ENCODE measurements at places on chromosomes 2 and 18.

DNA sequence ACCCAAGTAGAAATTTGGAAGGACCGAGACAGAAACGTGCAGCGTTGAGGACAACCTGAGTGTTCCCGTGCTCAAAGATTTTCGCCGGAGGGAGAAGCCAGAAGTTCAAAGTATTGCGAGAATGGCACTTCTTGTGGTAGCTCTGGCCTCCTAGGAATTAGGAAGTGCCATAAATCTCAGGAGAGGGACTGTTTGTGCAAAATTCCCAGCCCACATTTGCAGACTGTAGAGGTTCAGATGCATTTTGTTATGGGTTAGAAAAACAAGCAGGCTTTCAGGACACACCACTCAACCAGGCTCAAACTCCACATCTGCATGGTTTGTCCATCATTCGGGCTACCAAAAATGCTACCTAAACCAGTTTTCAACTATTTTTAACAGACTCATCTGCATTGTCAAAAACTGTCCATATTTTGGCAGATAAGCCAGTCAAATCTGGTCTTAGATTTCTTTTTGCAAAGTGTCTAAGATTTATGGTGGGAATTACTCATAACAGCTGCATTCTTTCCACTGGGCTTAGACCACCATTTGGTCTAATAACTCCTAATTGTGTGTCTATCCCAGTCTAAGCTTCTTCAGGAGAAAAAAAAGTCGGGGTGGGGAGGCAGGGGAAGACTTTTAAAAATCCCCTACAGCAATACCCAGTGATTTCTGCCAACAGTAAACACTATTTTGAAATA, 422.9 kb downstream of the ARHGAP15 start:
- no peak for DNase-seq

DNA sequence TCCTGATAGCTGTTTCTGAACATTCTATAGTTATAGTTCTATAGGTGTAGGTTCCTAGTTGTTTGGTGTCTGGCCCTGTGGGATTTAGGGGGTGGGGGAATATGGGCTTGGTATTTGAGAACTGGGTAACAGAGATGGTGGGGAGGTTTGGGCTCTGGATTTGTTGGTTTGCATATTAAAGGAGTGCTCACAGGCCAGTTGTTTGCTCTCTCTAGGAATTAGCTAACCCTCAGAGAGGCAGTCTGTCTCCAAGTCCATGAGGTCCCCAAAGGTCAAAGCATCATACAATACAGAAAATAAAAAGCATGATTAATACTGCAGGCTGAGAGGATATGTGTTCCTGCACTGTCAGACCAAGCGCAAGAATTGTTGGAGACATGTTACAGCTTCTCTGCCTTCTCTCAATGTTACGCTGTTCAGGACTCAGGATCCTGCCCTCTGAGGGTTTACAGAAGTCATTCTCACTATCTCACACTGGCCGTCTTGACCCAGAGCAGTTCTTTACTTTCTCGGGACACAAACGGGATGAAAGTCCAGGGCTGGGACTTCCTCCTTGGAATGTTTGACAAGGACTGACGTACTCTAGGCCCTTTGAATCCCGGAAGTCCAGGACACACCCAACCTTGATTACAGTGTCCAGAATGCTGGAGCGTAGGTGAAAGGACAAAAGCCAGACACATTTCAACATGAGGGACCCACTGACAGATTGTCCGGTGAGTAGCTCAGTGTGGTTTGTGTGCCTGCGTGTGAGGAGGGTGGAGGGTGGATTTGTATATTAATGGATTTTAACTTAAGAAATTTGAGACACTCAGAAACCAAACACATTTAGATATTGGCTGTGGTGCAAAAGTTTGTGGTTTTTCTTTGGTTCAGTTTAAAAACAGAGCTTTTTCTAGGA, at the start of gene NOSTRIN:
Gene NOSTRIN (plus strand): TSS at position 677 of the 898 bp plus-strand sequence. CDS start 10 bp downstream, at position 687.
- no peak for DNase-seq

- peak; percentile 61 for DNase-seq
Measured at GRCh38 chr2:98518101-98518500, 73.4 kb downstream of the INPP4A start.

DNA sequence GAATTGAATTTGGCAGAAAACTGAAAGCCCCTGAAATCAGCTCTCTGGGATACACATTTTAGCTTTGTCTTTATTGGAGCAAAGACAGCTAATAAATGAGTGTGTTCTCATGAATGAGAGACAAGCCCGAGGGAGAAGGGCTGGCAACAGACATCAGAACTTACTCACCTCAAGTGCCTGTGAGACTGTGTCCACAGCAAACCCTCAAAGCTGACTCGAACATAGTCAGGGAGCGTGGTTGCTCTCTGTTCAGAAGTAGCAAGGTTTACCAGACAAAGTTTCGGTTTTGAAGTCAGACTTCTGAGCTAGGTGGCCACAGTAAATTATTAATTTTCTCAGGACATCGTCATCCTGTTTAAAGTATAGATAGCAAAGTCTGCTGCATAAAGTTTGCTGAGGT, 207.9 kb downstream of the CMPK2 start:
- DNase-seq, result no peak

GRCh38 chr2:201781557-201782051, 871 bp upstream of the ALS2 start:
- DNase-seq, result peak; percentile 22

DNA sequence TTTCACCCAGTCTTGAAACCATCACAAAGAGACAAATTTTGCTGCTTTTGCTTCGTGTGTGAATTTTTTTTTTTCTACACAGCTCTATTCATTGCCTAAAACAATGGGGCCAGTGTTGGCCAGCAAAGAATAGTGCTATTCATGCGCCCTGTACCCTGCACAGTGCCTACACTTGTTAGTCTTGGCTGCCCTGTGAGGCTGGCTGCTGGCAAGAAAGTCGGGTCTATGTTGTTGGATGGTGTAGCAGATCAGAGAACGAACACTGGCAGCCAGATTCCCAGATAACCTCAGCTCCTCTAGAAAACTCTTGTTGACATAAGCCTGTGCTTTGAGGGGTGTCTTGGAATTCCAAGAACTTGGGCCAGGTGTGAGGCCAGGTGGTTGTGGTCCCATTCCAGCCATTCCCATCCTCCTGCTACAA, 455.7 kb upstream of the TCF4 start:
- no peak for DNase-seq

GRCh38 chr2:188751816-188752215, 222.4 kb upstream of the COL3A1 start:
- no peak for DNase-seq

DNA sequence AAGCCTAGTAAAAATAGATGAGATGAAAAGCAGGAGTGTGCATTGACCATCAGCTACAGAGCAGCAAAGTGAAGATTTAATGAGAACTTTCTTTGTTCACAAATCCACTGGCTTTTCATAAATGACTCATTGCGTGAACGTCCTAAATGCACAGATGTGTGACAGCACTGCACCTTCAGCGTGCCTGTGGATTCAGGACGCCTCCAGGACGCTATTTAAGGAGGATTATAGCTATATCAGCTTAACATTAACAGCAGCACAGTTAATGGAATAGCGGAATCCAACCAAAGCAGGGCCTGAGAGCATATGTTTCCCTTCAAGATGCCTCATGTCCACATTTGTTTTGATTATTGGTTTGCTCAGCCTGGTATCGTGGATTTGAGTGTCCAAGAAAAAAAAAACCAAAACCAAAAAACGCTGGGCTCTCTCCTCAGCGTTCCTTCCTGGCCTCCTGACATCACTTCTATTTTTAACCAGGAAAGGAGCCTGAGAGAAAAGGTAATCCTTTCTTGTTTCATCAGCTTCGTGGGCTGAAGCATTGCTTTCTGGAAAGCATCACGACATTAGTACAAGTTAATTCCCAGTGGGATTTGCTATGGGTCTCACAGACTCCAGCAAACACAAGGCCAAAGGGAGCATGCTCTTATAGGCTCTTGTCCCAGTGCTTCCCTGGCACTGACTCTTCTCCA, 447.0 kb upstream of the SMIM21 start:
- DNase-seq, result no peak

GRCh38 chr2:216408426-216409290, 3.6 kb upstream of the SMARCAL1 start:
- no peak for DNase-seq

- no peak for DNase-seq
Measured at GRCh38 chr2:143186876-143187275, 57.7 kb downstream of the ARHGAP15 start.

- DNase-seq, result no peak
Measured at GRCh38 chr2:219769090-219769910, 141.9 kb downstream of the SLC4A3 start.

DNA sequence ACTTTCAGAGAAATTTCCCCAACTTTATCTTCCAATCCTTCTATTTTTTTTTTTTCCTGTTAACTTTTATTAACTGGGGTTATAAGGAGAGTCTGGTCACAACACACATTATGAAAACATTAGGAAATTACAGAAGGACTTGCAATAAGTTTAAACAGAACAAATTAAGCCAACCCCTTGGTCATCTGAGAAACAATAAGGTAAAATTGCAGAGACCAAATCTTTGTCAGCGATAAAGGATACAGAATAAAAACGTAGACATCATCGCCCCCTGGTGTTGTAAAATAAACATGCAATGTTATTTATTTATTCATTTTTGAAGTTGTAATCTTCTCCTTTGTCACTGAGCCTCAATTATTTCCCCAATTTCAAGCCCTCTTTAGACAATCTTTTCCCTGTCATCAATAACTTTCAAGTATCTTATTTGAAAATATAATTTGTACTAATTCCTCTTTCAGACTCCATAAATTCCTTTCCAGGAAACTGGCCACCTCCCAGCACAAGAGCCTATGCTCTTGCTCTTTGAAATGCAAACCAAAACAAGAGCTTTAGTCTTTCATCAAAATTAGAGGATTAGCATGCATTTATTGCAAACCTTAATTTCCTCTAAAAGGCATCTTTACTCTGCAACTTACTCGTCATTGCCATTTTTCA, 19.5 kb downstream of the G6PC2 start:
- DNase-seq, result no peak

- no peak for DNase-seq
Measured at GRCh38 chr2:62722679-62723078, 17.2 kb downstream of the EHBP1 start.

GRCh38 chr2:17717666-17718065, 35.9 kb downstream of the SMC6 start:
- DNase-seq, result no peak

DNA sequence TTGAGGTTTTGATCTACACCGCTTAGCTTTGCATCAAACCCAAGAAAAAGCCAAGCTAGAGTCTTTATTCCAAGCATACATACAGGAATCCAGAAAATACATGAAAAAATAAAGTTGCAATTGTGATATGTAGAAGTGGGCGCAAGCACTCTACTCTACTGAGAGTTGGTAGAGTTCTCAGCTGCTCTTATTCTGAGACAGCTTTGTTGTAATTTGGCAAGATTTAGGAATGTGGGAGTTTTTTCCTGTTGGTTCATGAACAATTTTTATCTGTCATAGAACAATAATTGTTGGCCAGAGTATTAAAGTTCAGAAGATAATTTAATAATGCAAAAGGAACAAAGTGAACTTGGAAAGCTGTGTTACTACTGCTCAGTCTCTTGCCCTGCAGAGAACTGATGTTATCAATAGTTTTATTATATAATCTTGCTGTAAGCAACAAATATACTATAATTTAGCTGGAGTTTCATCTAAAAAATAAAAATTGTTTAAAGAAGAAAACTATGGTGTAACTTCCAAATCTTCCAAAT, 302.0 kb upstream of the RND3 start:
- no peak for DNase-seq

DNA sequence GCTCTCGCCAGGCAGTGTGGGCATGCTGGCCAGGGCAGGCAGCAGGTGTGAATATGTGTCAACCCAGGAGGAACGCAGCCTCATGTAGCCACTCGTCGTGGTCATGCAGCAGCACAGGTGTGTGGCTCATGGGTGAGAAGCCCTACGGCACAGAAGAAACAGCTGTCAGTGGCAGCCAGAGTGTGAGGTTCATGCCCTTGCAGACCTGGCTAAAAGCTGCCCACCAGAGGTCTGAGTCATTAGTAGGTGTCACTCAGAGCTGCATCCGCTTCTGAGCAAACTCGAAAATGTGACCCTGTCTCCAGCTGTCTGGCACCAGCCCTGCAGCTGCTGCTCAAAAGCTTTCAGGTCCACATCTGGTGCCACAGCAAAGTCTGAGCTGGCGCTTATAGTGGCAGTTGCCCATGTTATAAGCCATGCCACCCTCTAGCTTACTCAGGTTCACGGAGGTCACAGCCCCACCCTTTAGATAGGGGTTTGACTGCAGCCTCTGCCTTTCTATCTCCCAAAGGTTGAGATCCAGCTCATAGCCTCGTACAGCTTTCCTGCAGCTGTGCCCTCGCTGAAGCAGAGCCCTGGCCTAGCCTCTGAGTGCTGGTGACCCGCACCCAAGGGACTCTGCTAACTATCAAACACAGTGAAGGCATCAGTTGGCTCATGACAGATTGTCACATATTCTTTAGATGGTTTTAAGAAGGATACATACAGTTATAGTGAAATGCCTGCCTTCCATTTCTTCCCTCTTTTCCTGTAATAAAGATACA, 195.0 kb downstream of the CCDC102B start:
- DNase-seq, result no peak

DNA sequence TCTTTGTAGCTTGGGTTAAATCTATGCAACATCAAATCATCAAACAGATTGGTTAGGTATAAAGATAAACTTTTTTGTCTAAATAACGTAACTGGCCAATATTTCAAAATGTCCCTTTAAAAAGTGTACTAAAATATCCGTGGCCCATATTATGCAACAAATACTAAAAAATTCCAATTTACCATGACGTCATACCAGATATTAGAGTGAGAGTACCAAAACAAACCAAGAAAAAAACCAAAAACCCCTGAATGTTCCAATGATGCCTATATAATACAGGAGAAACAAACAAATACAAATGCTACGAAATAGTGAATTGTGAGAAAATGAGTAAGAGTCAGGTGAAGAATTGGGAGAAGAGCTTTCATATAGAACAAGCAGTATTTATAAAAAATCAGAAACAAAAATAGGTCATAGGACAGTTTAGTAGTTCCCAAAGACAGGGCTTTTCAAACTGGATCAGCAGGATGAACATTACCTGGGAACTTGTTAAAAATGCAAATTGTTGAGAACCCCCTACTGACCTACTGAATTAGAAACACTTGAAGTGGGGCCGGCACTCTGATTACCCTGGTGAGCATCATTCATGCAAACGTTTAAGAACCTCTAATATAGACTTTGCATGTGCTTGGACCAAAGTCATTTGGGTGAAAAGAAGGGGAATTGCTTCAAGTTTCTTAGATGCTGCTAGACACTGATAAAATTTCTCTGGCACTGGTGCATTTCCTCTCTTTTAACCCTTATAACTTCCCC, 753.7 kb downstream of the DSC3 start:
- no peak for DNase-seq

GRCh38 chr2:40298026-40298425, 153.9 kb downstream of the SLC8A1 start:
- DNase-seq, result no peak

DNA sequence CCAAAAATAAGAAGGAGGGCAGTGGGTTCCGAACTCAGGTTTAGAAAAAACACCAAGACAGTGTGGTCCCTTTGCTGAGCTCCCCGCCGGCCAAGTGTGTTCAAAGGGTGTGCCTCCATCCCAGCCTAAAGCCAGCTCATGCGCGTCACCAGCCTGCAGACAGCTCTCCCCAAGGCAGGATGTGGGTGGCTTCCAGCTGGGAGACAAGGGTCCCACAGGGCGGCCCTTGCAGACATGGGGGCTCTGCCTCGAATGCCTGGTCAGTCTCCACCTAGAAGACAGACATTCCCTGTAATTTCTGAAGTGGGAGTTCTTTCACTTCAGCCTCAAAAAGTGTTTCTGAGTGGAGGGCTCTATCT, 135.8 kb upstream of the GPC1 start:
- no peak for DNase-seq

- DNase-seq, result no peak
Measured at GRCh38 chr18:77012806-77013541, 119.6 kb downstream of the MBP start.

GRCh38 chr2:232196802-232197201, 181.7 kb upstream of the ALPP start:
- no peak for DNase-seq

Measured in stimulated activated naive CD8-positive, alpha-beta T cell treated with anti-CD3 and anti-CD28 coated beads, Interleukin-15, Interleukin-2, amounts not matched to agents 100 U/mL and 50 U/mL, for 24 hours (primary cell).